Hindlimb muscle (tissue), 1 donor: ENCODE measurements at places on chromosomes 6 and 20.

DNA sequence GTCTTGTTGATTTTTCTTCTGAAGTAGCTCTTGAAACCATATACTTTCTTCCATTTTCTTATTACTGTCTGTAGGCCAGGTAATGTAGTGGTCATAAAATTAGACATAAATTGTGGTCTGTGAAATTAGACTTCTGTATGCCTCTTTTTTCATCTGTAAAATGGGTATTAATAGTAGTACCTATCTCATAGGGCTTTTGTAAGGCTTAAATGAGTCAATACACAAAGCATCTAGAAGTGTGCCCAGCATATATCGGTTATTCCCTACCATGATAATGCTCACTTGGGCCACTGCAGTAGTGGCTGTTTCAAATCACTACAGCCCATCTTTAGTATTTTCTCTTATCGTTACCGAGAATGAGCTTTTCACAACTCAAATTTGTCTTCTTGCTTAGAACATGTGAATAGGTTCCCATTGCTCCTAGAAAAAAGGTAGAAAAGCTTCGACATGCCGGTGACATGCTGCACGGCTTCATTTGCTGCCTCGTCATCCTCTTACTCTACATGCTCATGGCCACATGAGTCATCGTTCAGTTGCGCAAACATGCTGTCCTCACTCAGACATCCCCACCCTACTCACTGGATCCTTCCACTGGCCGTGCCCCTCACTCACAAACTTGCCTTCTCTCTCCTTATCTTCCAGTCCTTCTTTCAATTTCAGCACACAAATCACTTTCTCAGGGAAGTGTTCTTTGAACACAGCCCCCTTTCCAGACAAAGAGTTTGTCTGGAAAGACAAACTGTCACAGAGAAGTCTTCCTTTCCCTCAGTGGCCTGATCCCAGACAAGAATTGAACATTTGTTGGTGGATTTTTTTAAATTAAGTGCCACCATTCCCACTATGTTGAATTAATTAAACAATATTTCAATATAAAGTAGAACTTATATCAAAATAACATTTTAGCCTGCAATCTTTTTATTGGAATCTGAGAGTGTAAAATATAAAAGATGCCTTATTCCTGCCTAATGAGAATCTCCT, 32.2 kb upstream of the ERVFRD-1 start:
- DNase-seq, result peak; percentile 20

- no peak for DNase-seq
Measured at GRCh38 chr6:95240514-95240913, 336.8 kb upstream of the MANEA start.

- no peak for DNase-seq
Measured at GRCh38 chr6:98486057-98486456, 348.3 kb upstream of the POU3F2 start.

DNA sequence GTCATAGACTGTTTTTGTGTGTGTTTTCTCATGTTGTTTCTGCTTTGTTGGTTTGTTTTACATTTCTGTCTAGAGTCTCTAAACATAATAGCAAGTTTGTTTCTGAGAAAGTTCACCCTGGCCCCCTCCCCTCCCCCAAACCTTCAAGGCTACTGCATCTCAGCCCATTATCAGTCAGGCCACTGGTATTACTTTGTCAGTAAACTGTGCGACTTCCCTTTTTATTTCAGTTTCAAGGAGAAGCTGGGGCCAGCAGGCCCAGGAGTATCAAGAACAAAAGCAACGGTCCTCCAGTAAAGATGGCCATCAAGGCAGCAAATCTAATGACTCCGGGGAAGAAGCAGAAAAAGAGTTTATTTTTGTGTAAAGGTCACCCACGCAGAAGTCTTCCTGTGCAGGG, 32.8 kb upstream of the SCGN start:
- no peak for DNase-seq

- DNase-seq, result no peak
Measured at GRCh38 chr6:45614488-45615285, 237.0 kb upstream of the SUPT3H start.

GRCh38 chr6:20349225-20349624, 52.5 kb upstream of the E2F3 start:
- DNase-seq, result no peak

DNA sequence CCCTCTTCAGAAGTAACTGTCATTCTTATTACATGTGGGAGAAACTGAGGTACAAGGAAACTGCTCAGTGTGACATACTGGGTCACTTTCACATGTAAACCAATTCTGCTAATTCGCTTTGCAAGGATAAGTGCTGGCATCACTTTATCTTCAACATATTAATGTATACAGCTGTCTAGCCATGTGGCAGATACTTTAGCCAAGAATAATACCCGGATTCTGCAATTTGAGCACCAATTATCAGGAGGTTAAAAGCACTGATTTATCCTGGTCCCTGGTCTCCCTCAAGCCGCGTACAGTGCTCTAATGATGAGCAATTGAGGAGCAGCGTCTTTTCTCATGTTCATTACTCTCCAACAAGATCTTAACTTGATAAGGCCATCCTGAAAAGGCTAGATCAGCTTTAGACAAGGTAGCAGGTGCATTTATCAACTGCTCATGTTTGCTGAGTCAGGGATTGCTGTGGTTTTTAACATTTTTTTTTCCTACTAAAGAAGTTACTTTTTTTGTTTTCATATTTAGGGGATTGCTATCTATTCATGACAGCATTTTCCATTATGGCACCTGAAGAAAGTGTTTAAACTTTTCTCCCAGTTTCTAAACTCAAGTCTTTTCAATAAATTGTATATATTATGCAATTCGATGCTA, 1066.3 kb upstream of the MAP3K7 start:
- DNase-seq, result no peak

DNA sequence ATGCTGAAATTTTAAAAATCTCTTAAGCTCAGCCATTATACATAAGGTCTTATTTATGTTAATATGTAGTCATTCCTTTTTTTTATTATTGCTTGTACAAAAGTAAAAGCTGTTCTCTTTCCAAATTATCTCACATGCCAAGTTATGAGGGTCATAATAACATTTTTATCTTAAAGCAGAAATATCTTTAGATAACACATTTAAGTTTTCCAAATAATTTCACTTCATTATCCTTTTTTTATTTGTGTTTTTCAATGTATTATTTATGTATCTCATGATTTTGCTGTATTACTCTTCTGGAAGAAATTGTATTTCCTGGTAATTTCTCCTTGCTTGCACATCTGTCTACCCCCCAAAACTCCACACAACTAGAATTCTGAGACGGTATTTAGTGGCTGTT, 461.1 kb upstream of the SOX4 start:
- DNase-seq, result no peak

DNA sequence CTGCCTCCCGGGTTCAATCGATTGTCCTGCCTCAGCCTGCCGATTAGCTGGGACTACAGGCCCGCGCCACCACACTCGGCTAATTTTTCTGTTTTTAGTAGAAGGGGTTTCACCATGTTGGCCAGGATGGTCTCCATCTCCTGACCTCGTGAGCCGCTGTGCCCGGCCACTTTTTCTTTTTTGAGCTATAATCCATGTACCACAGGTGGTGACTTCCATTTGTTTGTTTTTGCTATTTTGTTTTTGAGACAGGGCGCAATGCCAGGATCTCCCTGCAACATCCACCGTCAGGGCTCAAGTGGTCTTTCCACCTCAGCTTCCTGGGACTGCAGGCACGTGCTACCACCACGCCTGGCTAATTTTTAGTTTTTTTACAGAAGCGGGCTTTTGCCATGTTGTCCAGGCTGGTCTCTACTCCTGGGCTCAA, 8.5 kb downstream of the HSPA1B start:
- DNase-seq, result no peak

GRCh38 chr6:131949909-131950766, 1.0 kb downstream of the CCN2 start:
- peak; percentile 87 for DNase-seq

DNA sequence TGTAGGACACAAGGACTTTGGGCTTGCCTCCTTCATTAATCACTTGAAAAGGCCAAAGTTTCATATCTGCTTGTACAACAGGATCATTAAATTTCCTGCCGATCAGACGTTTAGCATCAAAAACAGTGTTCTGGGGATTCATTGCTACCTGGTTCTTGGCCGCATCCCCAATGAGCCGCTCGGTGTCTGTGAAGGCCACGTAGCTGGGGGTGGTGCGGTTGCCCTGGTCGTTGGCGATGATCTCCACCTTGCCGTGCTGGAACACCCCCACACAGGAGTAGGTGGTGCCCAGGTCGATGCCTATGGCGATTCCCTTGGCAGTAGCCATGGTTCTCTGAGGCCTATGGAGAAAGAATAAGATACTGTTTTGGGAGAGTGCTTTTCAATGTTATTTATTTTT, 3.4 kb downstream of the HSPA1L start:
- DNase-seq, result no peak
